ENCODE measurements at places on chromosomes 7 and 10. TPM values are rescaled to one million over a fixed set of nuclear protein-coding genes. Genes with fewer than 3 reads are reported as not detected.

The OR2A1 gene
- not detected for total RNA-seq

The DNAJC9 gene
- 73.3 TPM for total RNA-seq

The FOXI2 gene
- not detected for total RNA-seq

The MAGI2 gene
- 1.1 TPM for total RNA-seq

The MSMB gene
- total RNA-seq = not detected

The EPHA1 gene
- total RNA-seq = not detected

The FAM131B gene
- total RNA-seq = 3.1 TPM

The C7orf57 gene
- 0.06 TPM for total RNA-seq

The GTF2IRD2 gene
- total RNA-seq = 10.0 TPM

The HECW1 gene
- total RNA-seq = 33.8 TPM

The CCL24 gene
- total RNA-seq = not detected

The FANK1 gene
- total RNA-seq = 20.8 TPM

The NPFFR1 gene
- not detected for total RNA-seq

All from H4 (cell line).